ENCODE measurements at places on chromosomes 5 and 9.

DNA sequence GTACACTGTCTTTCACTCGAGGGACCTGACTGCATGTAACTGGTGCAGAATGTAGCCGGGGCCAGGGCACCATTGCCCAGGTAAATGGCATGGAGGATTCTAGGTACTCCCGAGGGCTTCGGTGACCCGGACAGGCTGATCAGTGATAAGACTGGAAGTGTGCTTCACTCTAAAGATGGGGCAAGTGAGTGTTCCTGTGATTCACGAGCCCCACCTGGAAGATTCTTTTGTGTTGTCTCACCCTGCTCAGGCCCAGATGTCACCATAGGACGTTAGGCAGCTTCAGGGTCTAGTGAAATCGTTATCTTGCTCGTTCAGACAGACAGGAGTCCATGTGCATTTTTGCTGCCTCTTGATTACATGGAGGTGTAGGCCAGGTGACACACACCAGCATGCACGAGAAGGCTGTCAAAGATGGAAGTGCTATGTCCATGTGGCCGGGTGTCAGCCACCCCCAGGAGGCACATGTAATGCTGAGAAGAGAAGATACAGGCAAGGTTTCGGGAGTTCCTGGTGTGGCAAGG is 73.9 kb downstream of the WNK2 start:
- no peak for DNase-seq

GRCh38 chr9:137604345-137605086 is 970 bp upstream of the ARRDC1 start:
- DNase-seq: peak; percentile 54

DNA sequence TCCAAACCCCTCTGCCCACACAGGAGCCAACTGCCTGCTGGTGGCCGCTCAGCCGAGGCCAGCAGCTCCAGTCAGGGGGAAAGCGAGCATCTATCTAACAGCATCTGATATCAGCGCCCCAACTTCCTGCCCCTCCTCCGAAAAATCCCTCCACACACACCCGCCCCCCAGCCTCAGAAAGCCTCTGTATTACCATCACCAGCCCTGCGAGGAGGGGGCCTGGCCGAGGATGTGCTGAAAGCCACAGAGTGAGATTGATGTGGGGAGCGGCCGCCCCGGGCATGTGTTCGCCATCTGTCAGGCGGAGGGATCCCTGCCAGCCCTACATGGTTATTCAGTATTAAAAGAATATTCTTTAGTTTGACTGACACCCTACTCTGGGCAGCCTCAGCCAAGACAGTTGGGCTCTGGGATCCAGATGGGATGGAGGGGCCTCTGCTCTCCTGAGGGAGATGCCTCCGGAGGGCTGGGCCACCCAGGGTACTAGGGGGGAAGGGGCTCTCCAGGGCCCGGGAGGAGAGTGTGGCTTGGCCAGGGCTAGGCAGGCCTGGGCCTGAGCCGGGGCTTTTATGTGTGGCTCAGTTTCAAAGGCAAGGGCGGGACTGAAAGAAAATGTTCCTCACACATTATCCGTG is 98.0 kb downstream of the HSD17B3 start:
- DNase-seq: no peak

DNA sequence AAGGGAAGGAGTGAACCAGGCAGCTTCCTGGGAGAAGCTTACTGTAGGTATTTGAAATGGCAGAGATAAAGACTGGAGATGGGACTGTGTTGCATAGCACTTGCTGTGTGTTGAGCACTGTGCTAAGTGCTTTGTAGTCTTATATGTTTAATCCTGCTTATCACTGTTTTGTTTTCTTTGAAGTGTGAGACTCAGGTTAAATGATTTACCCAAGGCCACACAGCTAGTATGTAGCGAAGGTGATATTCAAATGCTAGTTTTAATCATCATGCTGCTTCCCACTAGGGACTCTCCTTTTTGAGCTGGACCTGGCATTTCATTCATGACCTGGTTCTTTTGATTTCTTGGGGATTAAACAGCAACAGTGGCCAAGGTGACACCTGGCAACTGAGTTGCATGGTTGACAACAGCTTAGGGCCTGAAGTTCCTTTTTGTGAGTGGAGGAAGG is 35.3 kb upstream of the SPRY4 start:
- DNase-seq: no peak

DNA sequence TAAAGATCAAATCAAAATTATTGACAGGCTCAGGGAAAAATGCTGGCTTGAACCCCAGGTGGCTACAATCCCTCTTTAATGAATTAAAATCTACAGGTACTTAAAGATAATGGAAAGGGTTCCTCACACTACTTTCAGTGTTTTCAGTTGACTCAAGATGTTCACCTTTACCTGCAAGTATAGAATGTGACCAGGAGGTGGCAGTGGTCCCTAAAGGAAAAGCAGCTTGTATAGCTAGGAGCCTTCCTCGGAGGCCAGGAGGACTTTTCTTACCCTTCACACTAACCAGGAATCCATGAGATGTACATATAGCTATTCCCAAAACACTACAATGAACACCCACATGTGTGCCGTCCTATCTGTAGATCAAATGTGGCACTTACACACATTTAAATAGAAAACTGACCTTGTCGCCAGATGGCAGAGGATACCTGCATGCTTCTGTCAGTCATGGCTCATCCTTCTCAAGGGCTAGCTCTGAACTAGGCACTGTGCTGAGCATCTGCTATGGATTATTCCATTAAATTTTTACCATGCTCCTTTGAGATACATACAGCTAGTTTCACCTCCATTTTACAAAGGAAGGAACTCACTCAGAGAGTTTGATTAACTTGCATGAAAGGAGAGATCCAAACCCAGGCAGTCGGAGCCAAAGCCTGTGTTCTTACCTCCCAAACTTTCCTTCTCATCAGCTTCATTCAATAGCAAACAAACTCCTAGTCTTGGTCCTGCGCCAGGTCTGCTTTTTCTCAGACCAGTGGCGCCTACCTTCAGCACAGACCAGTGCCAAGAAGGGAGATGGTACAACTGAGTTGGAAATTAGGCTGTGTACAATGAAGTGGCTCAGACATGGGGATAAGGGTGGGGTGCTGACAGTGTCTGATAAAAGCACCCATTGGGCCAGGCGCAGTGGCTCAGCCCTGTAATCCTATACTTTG is 24.5 kb downstream of the C9orf152 start:
- DNase-seq: peak; percentile 70

- no peak for DNase-seq
These were observed 29.8 kb downstream of the PIK3R1 start for GRCh38 chr5:68245319-68245718.

DNA sequence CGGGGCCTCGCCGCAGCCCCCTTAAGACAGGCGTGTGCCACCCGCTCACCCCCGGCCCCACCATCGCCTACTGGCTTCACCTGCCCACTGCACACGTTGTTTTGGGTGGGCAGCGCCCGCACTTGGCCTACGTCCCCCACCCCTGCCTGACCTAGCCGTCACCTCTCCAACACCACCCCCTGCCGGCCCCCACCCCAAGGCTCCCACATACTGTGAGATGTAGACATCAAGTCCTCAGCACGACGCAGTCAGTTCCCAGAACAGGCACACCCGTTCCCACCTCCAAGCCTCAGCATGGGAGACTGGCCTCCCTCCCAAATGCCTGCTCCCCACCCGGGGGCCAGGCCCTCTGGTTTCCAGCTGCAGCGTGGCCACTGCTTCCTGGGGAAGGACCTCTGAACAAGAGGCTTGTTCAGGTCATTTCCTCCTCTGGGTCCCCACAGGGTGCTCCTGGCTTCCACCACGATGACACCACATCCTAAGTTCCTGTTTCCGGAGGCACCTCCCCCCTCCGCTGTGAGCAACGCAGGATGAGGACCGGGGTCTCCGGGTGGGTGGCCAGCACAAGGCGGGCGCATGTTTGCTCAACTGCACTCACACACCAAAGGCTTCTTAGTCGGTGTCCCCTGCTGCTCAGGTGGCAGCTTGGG is 11.3 kb downstream of the DBN1 start:
- DNase-seq: no peak

GRCh38 chr9:96140296-96141127 is 161.5 kb downstream of the HSD17B3 start:
- peak; percentile 32 for DNase-seq

DNA sequence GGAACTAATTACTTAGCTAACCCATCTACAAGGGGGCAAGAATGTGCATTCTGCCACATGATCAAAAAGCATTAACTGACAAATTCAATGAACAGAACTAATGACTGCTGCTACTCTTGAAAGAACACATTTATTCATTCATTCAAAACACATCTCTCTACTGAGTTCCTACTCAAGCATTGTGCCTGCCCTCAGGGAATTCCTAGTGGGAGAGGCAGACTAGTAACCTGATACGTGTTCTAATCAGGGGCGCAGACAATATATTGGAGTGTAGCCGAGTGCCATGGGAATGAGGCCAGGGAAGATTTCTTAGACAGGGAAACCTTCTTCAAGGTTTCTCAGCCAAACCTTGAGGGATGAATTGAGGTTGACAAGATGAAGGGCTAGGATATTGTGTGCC is 56.7 kb upstream of the PAPPA start:
- DNase-seq: no peak

DNA sequence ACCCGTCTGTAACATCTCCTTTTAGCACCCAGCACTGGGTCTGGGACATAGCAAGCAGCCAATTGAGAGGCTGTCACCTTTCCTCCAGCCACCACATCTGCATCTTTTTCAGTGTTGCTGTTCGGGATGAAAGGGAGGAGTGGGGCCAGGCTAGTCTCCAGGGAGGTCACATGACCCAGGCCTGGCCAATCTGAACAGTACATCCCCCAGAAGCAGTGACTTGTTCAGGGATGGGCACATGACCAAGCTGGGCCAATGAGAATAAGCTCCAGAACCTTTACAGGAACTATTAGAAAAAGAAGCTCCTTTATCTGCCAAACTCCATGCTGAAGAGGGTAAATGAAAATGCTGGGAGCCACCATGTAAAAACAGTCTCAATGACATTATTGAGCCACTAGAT is 359.0 kb downstream of the SLIT3 start:
- DNase-seq: no peak

DNA sequence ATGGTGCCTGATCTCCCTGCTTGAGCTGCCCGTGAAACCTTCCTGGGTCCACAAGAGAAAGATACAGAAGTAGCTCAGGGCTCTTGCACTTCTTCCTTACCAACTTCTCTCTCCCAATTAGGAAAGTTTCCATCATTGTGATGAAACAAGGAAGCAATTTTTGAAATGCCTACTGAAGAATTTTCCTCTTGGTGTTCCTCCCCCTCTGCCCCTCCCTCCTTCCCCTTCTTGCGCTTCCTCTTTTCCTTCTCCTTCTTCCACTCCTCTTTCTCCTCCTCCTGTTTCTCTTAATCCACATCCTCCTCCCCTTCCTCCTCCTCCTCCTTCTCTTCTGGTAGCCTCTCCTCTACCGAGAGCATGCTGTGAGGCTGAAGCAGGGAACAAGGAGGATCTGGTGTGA is 36.3 kb upstream of the OTULINL start:
- DNase-seq: no peak

- no peak for DNase-seq
These were observed 4.4 kb downstream of the GDNF start for GRCh38 chr5:37835380-37835973.

DNA sequence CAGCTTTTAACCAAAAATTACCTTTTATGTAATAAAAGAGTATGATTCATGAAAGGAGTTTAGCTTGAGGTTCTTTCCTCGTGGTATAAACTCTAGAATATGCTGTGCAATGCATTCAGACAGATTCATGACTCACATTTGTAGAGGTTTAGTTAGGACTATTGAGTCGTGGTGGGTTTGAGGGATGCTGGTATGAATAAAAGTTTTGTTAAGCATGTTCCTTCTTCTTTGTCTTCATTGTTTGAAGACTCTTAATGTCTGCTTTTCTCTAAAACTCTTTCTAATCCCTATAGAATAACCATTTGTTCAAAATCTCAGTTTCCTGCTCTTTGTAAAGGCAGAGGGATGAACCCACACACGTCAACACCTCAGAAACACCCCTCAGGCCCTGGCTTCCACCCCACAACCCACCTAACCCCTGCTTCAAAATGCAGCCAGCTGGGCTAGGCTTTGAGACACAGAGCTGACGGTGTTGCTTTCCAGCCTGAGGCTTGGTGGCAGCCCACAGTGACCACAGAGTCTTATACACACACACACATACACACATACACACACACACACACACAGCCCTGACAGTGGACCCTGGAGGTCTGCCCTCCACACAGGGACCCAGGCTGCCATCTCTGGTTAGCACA is 69.0 kb upstream of the IRX1 start:
- no peak for DNase-seq

GRCh38 chr5:2399096-2399495 is 352.4 kb downstream of the IRX2 start:
- no peak for DNase-seq

- DNase-seq: no peak
These were observed 8.1 kb downstream of the IL12B start for GRCh38 chr5:159322180-159322579.

- DNase-seq: no peak
These were observed 159.7 kb upstream of the TLX3 start for GRCh38 chr5:171149333-171149732.

GRCh38 chr9:6506571-6506970 is 93.6 kb downstream of the UHRF2 start:
- DNase-seq: no peak

DNA sequence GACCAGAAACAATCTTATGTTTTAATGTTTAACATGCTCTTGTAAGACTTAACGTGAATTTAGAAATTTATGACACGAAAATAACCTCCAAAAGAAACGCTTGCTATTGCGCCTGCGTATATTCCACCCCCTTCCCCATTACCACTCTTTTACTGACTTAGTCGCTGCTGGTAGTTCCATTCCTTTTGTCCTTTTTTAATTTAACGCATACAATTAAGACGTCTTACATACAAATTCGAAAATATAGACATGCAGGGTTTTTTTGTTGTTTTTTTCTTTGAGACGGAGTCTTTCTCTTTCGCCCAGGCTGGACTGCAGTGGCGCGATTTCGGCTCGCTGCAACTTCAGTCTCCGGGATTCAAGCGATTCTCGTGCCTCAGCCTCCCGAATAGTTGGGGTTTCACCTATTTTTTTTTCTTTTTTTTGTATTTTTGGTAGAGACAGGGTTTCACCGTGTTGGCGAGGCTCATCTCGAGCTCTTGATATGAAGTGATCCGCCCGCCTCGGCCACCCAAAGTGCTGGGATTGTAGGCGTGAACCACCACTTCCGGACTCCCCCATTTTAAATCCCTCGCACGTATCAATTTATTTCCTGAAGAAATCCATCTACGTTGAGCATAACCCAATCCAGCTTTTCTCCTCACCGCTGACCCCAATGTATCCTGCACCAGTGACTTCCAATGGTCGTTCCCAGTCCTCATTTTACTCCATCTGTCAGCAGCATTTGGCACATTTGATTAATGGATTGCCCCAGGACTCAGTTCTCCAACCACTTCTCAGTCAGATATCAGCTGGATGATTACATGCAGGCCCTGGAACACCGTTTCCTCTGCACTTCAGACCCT is 684 bp upstream of the MED7 start:
- DNase-seq: peak; percentile 86

GRCh38 chr5:137320056-137321045 is 178.8 kb downstream of the SPOCK1 start:
- DNase-seq: peak; percentile 71

GRCh38 chr5:153224651-153225050 is 265.8 kb upstream of the GRIA1 start:
- no peak for DNase-seq

DNA sequence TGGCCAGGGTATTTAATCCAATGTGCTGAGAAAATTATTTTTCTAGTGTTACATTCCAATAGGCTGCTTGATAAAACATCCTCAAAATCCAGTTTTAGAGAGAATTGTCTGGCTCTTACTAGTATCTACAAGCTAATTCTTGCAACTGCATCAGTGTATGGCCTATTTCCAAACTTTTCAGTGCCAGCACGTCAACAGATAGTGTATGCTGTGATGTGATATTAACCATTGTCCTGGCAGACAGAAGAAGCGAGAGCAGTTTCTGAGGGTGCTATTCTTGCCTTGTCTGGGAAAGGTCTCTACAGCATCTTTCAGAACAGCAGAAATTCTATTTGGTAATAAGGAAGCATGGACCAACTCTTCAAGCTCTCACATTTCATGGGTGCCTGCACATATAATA is 174.2 kb upstream of the CDH12 start:
- no peak for DNase-seq

All from NCI-H345 (cell line).